RPMI8226 (cell line): ENCODE measurements at places on chromosomes 12 and 14.

GRCh38 chr14:60064491-60065072, 27.1 kb upstream of the PCNX4 start:
- DNase-seq = no peak

GRCh38 chr12:9364224-9365176, 156.3 kb upstream of the PZP start:
- DNase-seq = no peak

DNA sequence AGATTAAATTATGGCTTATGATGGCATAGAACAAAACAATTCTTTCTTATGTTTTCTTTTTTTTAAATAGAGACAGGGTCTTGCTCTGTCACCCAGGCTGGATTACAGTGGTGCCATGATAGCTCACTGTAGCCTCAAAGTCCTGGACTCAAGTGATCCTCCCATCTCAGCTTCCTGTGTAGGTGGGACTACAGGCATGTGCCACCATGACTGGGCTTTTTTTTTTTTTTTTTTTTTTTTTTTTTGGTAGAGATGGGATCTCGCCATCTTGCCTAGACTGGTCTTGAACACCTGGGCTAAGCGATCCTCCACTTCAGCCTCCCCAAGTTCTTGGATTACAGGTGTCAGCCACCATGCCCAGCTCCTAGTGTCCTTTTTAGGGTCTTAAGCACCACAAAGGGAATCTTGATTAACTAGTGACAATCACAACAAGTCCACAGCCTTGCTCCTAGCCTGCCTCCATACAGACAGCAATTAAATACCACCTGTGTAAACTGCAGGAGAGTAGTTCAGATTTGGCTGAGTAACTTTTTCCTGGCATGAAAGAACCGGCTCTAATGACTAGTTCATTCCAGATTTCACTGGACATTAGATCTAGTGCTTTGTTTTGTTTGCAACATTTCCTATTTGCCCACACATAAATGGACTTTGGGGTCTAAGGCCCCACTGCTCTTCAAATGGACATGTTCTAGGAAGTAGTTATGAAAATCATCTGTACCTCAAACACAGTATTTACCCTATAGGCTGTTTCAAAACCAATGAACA, 61.6 kb downstream of the SH2B3 start:
- DNase-seq = no peak

GRCh38 chr12:88752183-88752582, 171.9 kb upstream of the KITLG start:
- no peak for DNase-seq

DNA sequence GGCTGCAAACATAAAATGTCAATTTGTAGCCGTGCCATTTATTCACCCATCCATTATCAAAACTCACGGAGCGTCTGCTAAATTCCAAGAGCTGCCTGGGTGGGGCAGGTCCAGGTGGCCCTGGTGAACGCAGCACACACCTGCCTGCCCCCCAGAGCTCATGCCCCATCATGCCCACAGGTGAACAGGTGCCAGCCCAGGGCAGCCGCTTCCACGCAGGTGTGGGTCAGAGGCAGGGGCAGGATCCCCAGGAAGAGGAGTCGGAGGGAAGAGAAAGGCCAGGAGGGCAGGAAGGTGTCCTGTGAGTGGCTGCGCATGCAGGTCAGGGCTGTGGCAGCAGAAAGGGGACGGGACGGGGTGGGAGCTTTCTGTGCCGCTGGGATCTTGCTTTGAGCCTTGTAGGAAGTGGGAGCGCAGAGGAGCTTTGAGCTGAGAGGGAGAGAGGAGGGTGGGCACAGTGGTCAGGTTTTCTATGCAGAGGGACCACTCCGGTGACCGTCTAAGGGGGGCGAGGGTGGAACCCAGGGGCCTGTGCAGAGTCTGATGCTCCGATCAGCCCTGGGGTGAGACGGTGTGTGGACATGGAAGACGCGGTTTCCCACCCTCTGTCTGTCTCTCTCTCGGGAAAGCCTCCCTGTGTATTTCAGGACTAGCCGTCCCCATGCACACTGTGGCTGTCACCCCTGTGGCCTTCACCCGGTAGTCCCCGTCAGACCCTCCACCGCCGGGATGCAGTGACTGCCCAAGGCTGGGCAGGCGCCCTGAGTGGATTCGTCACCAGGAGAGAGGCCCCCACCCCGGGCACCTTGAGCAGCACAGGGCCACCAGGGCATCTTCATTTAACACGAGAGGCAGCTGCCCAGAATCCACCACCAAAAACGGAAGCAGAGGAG, 26.7 kb downstream of the GALNT9 start:
- DNase-seq = no peak

DNA sequence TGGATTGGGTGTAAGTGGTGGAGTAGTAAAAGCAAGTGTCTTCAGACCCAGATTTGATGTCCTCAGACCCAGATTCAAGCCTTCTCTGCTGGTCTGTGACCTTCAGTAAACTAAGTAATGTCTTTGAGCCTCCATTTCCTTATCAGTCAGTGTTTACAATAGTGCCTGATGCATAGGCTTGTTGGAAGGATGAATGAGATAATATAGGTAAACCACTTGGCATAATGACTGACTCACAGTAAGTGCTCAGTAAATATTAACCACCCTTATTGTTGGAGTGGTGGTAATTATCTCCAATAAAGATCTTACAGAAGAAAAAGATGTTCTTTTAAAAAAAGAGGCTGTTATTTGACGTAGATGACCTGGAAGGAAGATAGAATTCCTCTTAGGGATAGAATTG, 86.2 kb downstream of the IGF1 start:
- DNase-seq = no peak
